H1 (cell line): ENCODE measurements at places on chromosomes 2 and 18.

GRCh38 chr2:114007436-114007835, 117.5 kb downstream of the ACTR3 start:
- H3K4me1 ChIP-seq = no peaks in the 10 kb centered on the region
- no peaks in the 10 kb centered on the region for H3K36me3 ChIP-seq
- no peak overlapping the region for H3K4me3 ChIP-seq
- H3K27ac ChIP-seq = no peak overlapping the region; the same call in 1 of the 2 replicates
- H3K27me3 ChIP-seq = no peaks in the 10 kb centered on the region

- H3K27me3 ChIP-seq = no peaks in the 10 kb centered on the region
- H3K27ac ChIP-seq = no peak overlapping the region
These were observed 21.0 kb upstream of the PDE1A start for GRCh38 chr2:182447863-182448262.

DNA sequence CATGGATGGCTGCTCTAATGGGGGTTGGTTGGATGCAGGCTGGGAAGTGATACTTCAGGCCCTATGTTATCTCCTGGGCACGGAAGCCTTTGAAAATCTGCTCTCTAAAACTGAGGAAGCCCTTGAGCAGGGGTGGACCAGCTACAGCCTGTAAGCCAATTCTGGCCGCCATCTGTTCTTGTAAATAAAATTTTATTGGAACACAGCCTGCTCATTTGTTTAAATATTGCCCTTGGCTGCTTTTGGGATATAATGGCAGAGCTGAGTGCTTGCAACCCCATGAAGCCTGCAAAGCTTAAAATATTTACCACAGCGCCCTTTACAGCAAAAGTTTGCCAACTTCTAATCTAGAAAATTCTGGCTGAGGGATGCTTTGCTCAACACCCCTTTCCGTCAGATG, 11.9 kb upstream of the IGFBP2 start:
- no peaks in the 10 kb centered on the region for H3K36me3 ChIP-seq
- H3K4me3 ChIP-seq = no peak overlapping the region
- no peak for DNase-seq
- H3K4me1 ChIP-seq = peaks cover 17% of the 10 kb centered on the region
- no peak overlapping the region for H3K27ac ChIP-seq
- no peaks in the 10 kb centered on the region; the same call in 1 of the 2 replicates for H3K27me3 ChIP-seq

DNA sequence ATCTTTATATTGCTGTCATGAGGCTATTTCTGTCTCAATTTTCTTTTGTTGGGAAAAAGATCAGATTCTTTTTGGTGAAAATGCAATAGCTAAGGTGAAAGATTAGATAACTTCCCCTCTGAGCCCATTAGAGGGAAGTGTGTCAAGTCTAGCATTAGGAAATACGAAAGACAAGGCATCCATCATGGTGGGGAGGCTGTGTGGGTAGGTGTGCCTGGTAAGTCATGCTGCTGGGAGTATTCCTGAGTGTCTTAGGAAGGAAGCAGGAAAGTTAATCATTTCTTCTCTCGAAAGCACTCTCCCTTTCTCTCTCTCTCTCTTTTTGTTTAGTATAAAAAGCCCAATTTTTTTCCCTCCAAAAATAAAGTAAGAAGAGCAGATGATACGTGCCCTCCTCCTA, 780.2 kb upstream of the FSHR start:
- no peak overlapping the region for H3K27ac ChIP-seq
- no peak overlapping the region for H3K4me3 ChIP-seq
- no peak for DNase-seq

- H3K27ac ChIP-seq = no peak overlapping the region
- no peak for DNase-seq
- H3K4me1 ChIP-seq = peaks cover 5% of the 10 kb centered on the region
- no peaks in the 10 kb centered on the region for H3K27me3 ChIP-seq
- H3K4me3 ChIP-seq = no peak overlapping the region
These were observed 196.4 kb upstream of the ACVR2A start for GRCh38 chr2:147648471-147648870.

- DNase-seq = no peak
- H3K27me3 ChIP-seq = no peaks in the 10 kb centered on the region
- H3K4me3 ChIP-seq = no peak overlapping the region
- no peaks in the 10 kb centered on the region for H3K36me3 ChIP-seq
- no peaks in the 10 kb centered on the region for H3K4me1 ChIP-seq
- H3K27ac ChIP-seq = no peak overlapping the region
These were observed 24.2 kb downstream of the PSMD14 start for GRCh38 chr2:161332371-161332967.

DNA sequence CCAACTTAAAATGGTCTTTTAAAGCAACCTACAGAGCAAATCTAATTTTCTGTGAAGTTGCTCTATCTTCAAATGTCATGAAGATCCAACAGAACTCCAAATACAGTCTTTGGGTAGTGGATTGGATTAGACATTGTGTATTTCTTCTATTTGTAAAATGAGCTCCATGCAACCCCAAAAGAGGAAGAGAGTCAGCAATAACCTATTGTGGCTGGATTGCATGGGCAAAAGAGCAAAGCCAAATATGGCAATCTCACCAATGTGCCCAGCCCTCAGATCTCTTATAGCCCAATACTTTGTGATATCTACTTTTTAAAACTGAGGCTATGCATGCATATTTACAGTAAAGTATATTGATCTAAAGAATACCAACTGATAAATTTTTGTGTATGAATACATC, 146.3 kb downstream of the TXNL1 start:
- no peaks in the 10 kb centered on the region for H3K36me3 ChIP-seq
- no peak overlapping the region for H3K4me3 ChIP-seq
- H3K27me3 ChIP-seq = no peaks in the 10 kb centered on the region
- H3K27ac ChIP-seq = no peak overlapping the region
